ENCODE measurements at places on chromosomes 1 and 21.

GRCh38 chr1:199529324-199529723 is 498.2 kb upstream of the NR5A2 start:
- DNase-seq = no peak

DNA sequence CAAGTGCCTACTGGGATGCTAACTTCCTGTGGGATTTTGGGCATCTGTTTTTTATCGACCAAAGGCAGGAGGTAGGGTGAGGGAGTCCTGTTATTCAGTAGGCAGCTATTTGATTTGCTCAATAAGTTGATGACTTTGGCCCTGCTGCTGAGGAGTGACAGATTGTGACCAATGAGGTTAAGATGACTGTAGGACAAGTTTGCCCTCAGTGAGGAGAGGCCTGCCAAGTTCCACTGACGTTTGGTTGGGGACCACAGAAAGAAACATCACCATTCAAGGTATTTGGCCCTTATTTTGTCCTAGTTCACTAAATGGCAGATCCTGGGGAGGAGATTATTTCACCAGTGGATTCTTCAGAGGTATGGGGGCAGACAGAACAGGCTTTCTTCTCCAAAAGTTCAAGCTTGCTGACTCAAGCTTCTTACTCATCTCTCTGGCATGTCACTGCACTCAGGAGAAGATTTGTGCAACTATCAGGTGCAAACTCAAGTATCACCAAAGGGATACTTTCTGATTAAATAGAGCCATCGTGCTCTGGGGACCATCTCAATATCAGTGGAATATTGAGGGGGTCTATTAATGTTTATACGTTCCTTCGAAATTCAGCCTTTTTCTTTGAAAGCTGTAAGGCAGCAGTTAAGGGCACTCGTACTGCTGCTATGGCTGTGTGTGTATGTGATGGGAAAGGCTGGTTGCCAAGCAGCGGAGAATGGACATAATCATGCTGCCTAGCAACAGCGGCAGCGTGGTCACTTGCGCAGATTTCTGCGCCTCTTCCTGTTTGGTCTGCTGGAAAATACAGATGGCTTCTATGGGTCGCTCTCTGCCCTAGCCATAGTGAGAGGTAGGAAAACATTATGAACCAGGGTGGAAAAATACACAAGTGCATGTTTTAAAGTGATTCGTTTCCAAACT is 78.7 kb downstream of the PBX1 start:
- DNase-seq = no peak

- no peak for DNase-seq
These were observed 10.0 kb downstream of the NBPF3 start for GRCh38 chr1:21449906-21450305.

DNA sequence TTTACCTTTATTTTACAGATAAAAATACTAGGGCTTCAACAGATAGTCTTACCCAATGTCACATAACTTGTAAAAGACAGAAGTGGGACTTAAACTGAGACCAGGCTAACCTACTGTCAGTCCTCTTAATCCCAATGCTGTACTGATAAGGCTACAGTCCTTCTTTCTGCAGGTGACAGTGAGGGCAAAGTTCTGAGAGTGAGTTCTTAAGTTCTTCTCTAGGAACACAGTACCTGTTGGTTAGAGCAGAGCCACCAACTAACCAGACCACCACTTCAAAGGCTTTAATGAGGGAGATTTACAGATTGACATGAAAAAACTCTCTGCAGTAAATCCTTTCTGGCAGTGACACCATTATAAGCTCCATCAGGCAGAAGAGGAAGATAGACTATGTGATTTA is 74.2 kb downstream of the SNX7 start:
- DNase-seq = no peak

GRCh38 chr1:201217851-201218250 is 27.2 kb downstream of the IGFN1 start:
- no peak for DNase-seq

GRCh38 chr1:200252531-200252930 is 157.3 kb downstream of the ZNF281 start:
- no peak for DNase-seq

GRCh38 chr1:54861070-54861761 is 25.8 kb downstream of the DHCR24 start:
- DNase-seq = no peak

DNA sequence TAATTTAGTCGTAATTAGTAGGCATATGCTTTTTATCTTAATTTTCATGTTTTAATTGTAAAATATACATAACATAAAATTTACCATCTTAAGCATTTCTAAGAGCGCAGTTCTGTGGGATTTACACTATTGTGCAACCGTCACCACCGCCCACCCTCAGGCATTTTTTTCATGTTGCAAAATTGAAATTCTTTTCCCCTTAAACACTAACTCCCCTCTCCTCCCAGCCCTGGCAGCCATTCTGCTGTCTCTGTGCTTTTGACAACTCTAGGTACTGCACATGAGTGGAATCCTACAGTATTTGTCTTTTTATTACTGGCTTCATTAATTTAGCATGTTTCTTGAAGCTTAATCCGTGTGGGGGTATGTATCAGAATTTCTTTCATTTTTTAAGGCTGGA is 7.8 kb downstream of the PIK3CD start:
- no peak for DNase-seq

DNA sequence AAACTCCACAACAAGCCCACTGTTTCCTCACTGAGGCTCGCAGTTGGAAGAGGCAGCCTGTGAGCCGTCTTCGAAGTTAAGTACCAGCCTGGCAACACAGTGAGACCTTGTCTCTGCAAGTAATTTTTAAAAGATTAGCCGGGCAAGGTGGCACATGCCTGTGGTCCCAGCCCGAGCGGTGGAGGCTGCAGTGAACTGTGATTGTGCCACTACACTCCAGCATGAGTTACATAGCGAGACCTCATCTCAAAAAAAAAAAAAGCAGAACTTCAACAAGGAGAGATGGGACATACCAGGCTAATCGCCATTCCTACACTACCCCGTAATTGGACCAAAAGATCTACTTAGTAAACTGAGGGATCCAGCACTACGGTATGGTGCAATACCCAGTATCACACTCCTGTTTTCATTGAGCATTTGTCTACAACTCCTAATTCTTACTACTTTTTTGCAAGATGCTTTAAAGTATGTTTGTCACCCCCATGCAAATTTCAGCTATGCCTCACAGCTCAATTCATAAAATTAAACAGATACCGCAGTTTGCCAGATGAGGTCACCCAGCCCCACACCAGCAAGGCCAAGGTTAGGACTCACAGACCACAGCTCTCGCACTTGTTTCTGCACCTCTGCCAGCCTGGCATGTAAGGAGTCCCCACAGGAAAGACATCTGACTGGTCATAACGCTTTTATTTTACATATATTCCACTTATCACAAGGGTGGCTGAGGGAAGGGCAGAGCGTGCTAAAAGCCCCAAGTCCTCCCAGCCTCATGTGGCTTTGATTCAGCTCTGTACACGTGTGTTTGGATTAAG is 21.0 kb downstream of the SDE2 start:
- no peak for DNase-seq

- no peak for DNase-seq
These were observed 67.0 kb downstream of the OLIG1 start for GRCh38 chr21:33136847-33137502.

- no peak for DNase-seq
These were observed 155.9 kb downstream of the FOXD2 start for GRCh38 chr1:47593598-47594285.

Data from activated T-cell treated with anti-CD3 and anti-CD28 coated beads, Interleukin-2, amount 50 U/mL, for 48 hours (primary cell).